SK-N-SH (cell line): ENCODE measurements at places on chromosomes 4 and X. TPM values are rescaled to one million over a fixed set of nuclear protein-coding genes. Genes with fewer than 3 reads are reported as not detected.

DNA sequence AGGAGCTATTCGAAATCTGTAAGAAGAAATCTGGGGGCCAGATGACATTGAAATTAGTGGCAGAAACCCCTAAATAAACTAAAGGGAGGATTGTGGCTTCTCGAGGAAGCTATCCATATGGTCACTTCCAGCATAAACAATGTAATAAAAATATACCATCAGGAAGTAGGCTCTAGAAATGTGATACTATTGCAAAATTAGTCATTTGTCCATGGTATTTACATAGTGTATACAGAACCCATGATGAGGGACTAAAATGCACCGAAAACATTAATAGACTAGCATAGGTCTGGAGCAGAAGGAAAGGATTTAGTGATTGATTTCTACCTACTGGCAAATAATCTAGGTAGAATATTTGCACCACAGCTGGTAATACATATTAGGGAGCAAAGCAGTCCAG is 1344.0 kb downstream of the FSTL5 start:
- H3K36me3 ChIP-seq: no peaks in the 10 kb centered on the region
- no peak overlapping the region for H3K27ac ChIP-seq
- no peak overlapping the region for H3K4me3 ChIP-seq

DNA sequence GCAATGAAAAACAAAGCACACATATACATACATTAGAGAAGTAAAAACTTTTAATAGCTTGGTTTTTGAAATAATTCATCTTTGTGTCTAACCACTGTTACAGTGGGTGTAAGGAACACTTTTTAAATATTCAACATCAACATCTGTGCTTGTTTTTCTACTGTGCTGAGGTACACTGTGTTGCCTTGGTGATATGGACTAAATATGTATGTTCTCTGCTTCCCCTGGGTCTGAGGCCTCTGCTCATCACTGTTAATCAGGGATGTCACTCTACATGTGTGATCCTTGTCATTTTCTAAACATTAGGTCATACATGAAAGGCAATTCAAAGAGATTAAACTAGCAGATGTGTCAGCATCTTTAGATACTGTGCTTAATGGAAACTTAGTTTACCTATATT is 10.9 kb downstream of the MCTS1 start:
- H3K4me1 ChIP-seq: no peaks in the 10 kb centered on the region
- peaks cover 44% of the 10 kb centered on the region for H3K36me3 ChIP-seq
- H3K4me3 ChIP-seq: no peak overlapping the region
- no peaks in the 10 kb centered on the region for H3K27me3 ChIP-seq
- DNase-seq: no peak

GRCh38 chr4:15584785-15585184 is 70.4 kb downstream of the FBXL5 start:
- DNase-seq: no peak
- H3K27ac ChIP-seq: no peak overlapping the region
- H3K4me1 ChIP-seq: no peaks in the 10 kb centered on the region
- H3K27me3 ChIP-seq: no peaks in the 10 kb centered on the region
- H3K4me3 ChIP-seq: no peak overlapping the region

DNA sequence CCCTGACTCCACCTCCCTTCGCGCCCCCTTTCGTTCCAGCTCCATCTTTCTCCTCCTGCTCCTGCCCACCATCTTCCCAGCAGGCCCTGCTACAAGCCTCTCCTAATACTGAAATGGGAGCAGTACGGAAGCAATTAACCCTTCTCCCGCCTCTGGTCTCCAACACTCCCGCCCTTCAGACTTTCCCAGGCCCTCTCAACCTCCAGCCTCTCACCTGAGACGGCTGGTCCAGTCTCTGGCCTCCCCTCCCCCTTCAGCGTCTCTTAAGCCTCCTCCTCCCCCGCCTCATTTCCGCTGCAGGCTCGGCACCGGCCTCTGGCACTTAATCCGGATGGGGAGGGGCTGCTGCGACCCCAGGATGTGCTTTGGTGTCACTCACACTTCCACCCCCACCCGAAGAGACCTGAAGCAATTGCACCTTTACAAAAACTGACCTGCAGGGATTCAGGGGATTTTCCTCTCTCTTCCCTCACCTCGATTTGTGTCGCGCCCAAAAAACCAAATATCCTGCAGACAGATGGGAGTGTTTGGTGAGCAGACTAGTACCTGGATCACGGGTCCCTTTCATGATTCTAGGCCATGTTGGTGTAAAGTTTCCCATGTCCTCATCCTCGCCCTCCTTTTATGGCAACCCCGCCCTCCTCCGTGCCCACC is 657 bp downstream of the TCEAL8 start:
- H3K4me1 ChIP-seq: no peaks in the 10 kb centered on the region
- peak; percentile 55 for DNase-seq
- peak overlapping the region; percentile 74 for H3K4me3 ChIP-seq
- peaks cover 4% of the 10 kb centered on the region for H3K36me3 ChIP-seq

Gene CSAG3
- polyA plus RNA-seq: 72.2 and 115 TPM in 2 replicates

Gene FRMPD3
- polyA plus RNA-seq: 0.03 and 0.06 TPM in 2 replicates
